Esophagus muscularis mucosa (tissue), 4 donors: ENCODE measurements at places on chromosomes 4 and X. TPM values are rescaled to one million over a fixed set of nuclear protein-coding genes. Genes with fewer than 3 reads are reported as not detected.

Gene KLHL13
- total RNA-seq, result 18.0 TPM

Gene NEXMIF
- 5.0 TPM for total RNA-seq

Gene AFM
- not detected for total RNA-seq

Gene RHOXF2B
- not detected for total RNA-seq

Gene HPGDS
- 2.1 TPM for total RNA-seq

Gene RAB39B
- total RNA-seq, result 0.84 TPM

Gene TLR3
- 4.2 TPM for total RNA-seq

Gene RAI2
- 24.4 TPM for total RNA-seq

Gene GPRASP2
- 5.4 TPM for total RNA-seq

Gene ZXDA
- 9.1 TPM for total RNA-seq

Gene RAB9B
- total RNA-seq, result 13.6 TPM

Gene CFAP97
- 35.7 TPM for total RNA-seq

Gene PCDH10
- total RNA-seq, result 0.42 TPM

Gene COX7B2
- total RNA-seq, result not detected

Gene GNPDA2
- 16.9 TPM for total RNA-seq

DNA sequence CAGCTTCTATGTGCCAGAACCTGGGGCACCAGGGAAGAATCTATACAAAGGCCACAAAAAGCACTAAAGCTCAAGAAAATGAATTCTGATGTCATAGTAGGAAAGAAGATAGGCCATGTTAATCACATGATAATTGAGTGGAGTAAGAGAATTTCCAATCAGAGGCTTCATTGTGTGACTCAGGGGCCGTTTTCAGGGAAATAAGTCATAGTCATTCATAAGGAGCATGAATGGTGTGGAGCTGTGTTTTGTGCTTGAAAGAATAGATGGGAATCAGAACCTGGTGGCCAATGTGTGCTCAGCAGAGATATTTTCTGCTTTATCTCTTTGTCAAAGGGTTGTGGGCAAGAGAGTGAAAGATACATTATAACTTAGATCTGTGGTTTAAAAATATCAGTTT lies 102.4 kb upstream of the ZDHHC15 start:
- no peak for DNase-seq

DNA sequence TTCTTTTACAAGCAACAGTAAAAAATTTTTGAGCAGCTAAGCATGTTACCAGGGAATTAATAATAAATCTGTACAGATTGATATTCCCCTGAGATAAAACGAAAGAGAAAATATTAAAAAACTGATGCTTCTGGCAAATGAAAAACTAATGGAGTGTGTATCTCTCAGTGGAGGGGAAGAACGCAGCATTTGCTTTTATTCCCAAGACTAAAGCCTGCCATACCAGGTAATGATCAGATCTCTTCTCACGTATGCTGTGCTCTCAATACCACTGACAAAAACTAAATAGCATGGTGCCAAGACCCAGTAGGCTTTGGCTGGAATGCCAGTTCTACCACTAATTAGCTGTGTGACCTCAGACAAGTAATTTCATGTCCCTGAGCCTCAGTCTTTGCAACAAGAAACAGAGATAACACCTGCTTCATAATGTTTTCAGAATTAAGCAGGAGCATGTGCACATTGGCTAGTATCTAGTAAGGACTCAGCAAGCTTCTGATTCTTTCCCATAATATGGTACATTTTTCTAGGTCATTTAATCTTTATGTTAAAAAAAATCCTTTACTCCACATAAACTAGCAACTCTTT lies 179.6 kb downstream of the CENPC start:
- no peak for DNase-seq

DNA sequence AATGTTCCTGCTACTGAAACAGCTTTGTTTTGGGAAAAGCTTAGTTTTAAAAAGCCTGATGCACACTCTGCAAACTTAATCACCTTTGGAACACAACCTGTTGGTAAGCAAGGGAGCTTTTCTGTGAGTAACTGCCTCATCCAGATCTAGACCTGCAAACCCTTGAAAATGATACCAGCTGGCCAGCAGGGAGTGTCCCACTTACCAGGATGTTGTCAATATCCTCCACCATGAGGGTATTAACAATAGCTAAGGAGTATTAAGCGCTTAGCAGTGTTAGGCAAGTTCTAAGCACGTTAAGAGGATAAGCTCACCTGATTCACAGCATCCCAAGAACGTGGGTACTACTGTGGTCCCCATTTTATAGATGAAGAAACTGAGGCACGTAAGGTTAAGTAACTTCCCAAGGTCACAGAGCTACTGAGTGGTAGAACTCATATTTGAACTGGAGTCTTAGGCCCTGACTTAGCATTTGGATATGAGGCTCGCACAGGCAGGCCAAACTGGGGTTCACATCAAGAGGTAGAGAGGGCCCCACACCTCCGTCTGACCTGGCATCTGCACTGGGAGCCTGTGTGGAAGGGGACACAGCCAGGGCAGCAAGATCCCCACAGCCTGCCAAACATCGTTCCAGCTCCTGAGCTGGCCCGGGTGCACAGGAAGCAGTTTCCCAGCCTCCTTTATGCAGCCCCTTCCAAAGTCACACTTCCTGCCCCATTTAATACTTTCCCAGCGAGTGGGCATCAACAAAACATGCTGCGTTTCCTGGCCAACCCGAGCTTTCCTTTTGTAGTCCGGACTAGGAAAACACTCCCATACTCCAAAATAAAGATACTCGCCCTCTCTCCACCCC lies 32.7 kb downstream of the IRF2 start:
- no peak for DNase-seq

- no peak for DNase-seq
Observed at GRCh38 chr4:15963001-15963451, at the start of gene FGFBP2. Gene FGFBP2, minus strand, starts transcription at chr4:15963175. Its CDS starts 46 bp downstream, at chr4:15963129.

- no peak for DNase-seq
Observed at GRCh38 chr4:84814094-84814750, 152.3 kb downstream of the WDFY3 start.

DNA sequence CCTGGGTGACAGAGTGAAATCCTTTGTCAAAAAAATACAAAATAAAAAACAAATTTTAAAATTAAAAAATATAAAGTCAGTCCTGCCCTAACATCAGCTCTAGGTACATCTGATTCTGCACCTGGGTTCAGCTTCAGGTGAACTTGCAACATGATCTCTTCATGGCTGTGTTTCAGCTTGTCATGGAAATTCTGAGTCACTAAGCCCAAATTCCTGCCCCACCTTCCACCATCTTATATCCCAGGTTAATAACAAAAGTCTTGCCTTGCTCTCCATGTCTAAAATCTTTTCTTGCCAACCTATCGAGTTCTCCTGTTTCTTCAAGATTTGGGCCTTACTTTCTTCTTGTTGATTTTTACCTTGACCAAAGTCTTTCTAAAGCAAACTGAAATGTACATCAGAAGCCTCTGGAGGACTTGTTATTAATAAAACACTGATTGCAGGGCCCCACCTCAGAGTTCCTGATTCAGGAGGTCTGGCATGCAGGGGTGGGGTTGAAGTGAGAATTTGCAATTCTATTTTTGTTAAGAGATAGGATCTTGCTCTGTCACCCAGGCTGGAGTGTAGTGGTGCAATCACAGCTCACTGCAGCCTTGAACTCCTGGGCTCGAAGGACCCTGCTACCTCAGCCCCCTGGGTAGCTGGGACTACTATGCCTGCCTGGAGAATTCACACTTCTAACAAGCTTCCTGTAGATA lies 125.8 kb upstream of the VCX3A start:
- DNase-seq, result no peak

- DNase-seq, result no peak
Observed at GRCh38 chr4:112170451-112170993, 25.3 kb downstream of the FAM241A start.

DNA sequence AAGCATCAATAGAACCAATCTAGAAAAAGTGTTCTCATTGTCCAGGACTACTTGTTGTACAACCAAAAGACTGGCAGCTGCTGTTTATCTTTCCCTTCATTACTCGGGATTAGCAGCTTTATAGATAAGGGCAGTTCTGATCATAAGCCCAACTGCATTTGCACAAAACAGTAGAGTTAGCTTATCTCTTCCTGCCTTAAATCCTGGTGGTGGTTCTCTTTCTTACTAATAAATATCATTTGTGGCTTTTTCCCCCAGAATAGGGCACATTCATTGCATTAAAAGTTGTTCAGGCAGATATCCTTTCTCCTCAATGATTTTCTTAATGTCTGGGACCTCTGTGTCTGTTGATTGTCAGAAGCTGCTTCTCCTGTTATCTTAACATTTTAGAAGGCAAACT lies 20.2 kb upstream of the RRAGB start:
- no peak for DNase-seq

- no peak for DNase-seq
Observed at GRCh38 chr4:18389115-18389514, 367.6 kb upstream of the LCORL start.

GRCh38 chr4:14631806-14632440 lies 370.4 kb upstream of the CPEB2 start:
- no peak for DNase-seq

GRCh38 chr4:69124941-69125340 lies 28.7 kb downstream of the UGT2B7 start:
- no peak for DNase-seq

- DNase-seq, result no peak
Observed at GRCh38 chrX:65745427-65745826, 78.0 kb downstream of the MSN start.

GRCh38 chr4:151489462-151490203 lies 80.7 kb downstream of the FHIP1A start:
- DNase-seq, result no peak

GRCh38 chr4:44996276-44996845 lies 270.0 kb upstream of the GNPDA2 start:
- no peak for DNase-seq

DNA sequence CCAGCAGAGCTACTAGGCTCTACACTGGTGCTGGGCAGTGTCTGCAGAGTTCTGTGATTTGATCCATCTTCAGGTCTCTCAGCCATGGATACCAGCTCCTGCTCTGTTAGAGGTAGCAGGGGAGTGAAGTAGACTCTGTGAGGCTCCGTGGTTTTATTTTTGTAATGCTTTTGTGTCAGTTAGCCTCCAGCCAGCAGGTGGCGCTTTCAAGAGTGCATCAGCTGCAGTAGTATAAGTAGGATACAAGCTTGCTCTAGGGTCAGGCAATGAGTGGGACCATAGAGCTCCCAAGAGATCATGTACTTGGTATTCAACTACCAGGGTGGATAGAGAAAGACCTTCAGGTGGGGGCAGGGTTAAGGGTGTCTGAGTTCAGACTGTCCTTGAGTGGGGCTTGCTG lies 362.5 kb upstream of the TRAM1L1 start:
- no peak for DNase-seq

DNA sequence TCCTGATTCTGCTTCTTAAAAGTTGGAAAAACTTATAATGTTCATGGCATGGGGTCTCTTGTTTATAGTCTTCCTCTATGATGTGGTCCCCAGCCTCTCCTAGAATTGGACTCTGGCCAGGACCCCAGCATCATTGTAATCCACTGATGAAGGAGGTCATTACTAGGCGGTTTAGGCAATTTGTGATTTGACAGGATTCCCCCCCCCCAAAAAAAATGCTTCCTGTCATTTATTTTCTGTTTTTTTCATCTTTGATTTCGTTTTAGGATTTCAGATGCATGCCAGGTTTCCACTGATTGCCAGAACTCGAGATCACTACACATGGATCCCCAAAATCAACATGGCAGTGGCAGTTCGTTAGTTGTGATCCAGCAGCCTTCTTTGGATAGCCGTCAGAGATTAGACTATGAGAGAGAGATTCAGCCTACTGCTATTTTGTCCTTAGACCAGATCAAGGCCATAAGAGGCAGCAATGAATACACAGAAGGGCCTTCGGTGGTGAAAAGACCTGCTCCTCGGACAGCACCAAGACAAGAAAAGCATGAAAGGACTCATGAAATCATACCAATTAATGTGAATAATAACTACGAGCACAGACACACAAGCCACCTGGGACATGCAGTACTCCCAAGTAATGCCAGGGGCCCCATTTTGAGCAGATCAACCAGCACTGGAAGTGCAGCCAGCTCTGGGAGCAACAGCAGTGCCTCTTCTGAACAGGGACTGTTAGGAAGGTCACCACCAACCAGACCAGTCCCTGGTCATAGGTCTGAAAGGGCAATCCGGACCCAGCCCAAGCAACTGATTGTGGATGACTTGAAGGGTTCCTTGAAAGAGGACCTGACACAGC lies 4.9 kb downstream of the SPRY1 start:
- no peak for DNase-seq

GRCh38 chrX:1134976-1135375 lies 77.5 kb downstream of the CRLF2 start:
- no peak for DNase-seq

DNA sequence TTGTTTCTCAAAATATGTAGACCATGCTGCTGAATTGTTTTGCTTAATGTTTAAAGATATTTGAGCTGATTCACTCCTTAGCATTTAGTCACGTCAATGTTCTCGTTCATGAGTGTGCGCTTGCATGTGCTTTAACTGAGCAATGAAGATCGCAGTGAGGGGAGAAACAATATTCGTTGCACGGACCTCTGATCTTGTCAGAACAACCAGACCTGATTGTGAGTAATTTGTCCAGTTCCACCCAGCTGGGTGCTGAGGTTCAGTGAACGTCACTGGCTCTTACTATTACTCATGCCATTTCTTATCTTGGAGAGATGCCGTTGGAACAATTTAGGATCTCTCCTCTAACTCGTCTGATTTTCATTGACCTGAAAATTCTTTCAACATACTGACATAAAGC lies 15.0 kb upstream of the PRKX start:
- no peak for DNase-seq

DNA sequence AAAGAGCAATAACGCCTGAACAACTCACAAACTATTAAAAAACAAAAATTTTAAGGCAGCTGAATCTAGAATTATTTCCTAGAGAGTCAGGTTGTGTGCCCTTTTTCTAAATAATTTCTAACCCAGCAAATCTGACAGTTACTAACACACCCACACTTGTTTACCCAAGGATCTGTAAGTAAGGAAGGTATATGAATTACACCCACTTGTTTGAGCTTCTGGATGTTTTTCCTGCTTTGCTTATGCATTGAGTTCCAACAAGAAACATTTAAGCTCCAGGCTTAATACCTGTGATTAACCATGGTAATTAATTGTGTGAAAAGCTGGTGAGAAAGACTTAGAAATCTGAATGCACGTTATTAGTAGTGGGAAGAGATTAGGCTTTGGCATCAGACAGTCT lies 1.5 kb downstream of the NIPAL1 start:
- no peak for DNase-seq
